Substantia nigra (tissue), 51 donors: ENCODE measurements at places on chromosomes 11 and 22.

- DNase-seq = no peak
These were observed 50.6 kb downstream of the LDLRAD3 start for GRCh38 chr11:35994421-35994820.

DNA sequence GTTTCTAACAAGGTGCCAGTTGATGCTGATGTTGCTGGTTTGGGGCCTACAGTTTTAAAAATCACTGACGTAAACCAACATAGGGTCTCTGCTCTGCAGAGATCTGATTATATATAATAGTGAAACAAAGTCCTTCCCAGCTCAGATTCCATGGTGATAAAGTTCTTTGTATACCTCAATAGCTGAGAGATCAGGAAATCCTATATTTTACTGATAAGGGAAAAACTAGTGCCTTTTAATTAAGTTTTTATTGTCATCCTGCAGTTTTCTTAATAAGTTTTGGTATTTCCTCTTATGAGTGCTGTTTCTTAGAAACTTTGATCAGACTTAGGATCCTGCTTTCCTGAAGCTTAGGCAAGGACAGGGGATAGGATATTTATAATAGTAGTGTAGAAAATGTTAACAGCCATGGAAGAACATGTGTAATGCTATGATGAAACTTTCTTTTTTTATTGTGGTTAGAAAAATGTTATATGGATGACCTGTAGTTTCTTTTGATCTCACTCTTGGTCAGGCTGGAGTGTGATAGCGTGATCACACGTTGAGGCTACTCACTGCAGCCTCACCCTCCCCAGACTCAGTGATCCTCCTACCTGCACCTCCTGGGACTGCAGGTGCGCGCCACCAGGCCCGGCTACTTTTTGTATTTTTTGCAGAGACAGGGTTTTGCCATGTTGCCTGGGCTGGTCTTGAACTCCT is 14.1 kb downstream of the CAPRIN1 start:
- DNase-seq = no peak

- no peak for DNase-seq
These were observed 26.0 kb upstream of the TMPRSS5 start for GRCh38 chr11:113732092-113732491.

DNA sequence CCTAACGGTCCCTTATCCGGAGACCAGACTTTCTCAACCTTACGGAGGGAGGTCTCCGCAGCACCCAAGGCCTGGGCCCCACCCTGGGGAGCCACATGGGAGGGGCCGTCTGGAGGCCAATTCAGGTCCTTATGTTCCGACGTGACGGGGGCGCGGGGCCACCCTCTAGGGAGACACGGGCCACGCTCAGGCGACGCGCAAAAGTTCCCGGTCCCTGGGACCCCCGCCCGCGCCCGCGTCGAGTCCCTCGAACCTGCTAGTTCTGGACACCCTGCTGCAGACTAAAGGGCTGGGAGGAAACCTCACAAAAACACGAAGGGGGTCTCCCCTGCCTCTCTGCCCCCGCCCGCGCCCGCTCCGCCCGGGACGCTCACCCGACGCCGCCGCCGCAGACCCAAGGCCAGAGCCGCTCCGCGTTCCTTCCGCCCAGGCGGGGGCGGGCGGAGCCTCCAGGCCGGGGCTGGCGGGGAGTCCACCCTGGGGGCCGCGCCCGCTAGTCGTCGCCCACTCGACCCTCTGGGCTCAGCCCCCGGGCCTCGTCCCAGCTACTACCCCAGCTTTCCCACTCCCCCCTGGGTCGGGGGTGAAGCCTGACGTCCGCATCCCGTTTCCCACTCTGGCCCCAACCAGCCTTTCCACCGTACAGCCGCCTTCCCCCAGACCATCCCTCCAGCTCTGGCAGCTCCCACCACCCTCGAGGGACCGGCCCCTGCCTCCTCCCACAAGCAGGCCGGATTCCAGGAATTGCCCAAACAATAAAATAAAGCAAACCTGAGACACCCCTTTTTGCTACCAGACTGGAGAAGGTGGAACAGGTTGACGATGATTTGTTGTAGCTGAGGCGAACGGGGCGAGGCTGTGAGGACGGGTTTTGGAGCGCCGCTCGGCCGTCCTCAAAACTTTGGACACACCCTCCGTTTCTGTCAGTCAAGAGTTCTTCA is 2.7 kb downstream of the RNH1 start:
- DNase-seq = no peak

GRCh38 chr22:40982482-40983385 is 31.6 kb downstream of the RBX1 start:
- DNase-seq = no peak

DNA sequence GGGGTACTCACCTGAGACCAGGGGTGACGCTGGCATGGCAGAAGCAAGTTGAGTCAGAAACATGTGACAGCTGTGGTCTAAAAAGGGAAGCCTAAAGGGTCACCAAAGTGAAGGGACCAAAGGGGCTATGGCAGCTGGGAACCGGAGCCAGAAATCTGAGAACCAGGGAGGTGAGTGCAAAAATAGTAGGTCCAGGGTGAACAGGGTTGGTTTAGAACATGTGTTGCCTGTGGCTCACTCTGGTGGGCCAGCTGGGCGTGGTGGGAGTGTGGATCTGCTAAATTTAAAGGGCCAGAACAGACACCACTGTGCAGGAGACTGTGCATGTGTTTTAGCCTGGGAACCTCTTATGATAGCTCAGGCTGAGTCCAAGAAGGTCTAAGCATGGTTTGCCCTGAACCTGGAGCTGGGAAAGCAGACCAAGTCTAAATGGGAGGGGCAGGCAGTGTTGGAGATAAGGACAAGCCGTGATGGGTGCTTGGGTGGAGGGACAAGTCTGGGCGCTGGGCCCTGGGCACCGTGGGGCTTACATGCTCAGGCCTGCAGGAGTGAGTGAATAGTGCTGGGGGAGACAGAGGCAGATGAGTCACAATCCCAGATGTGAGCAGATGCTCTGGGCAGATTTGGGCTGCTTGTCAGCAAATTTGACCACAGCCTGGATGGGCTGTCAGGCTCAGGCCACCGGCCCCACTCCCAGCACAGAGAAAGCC is 41.4 kb upstream of the ZBED5 start:
- DNase-seq = no peak

GRCh38 chr22:47209040-47209514 is 446.6 kb downstream of the TBC1D22A start:
- no peak for DNase-seq

DNA sequence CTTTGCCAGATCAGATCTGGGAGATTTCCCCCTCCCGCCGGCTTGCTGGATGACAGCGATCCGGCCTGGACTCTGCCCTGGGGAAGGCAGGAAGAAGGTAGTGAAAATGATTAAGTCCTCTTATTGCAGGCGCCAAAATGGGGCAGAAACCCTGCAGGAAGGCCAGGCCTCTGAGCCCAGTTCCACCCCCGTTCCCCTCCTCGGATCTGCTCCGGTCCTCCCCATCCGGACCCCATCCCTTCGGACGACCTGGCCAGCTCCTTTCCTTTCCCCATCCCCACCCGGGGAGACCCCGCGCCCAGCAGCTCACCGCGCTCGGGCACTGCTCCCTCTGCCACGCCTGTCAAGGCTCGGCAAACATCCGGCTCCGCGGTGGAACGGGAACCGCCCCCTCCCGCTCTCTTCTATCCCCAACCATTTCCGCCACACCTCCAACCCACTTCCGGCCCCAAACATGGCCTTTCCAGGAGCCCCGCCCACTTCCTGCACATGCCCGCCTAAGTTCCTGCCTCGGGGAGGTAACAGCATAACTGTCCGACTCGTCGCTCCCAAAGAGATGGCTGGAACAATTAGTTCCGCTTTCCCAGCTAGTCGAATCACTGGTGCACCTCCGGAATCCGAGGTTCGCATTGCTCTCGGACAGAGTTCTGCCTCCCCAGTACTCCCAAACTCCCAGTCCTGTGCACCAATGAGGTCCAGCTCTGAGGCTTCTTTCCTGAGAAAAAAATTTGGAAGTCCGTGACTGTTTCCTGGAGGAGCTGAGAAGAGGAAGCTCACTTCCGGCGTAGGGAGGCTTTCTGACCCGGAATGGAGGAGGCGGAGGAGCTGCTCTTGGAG is at the start of the genes ARHGAP1 and ZNF408:
TSS of gene ARHGAP1 (minus strand) at position 379 of the 837 bp plus-strand sequence. CDS start 4,512 bp downstream, outside the sequence.
TSS of gene ZNF408 (plus strand) at position 791 of the 837 bp plus-strand sequence. CDS start at position 808, 17 bp downstream.
- peak; percentile 90 for DNase-seq

DNA sequence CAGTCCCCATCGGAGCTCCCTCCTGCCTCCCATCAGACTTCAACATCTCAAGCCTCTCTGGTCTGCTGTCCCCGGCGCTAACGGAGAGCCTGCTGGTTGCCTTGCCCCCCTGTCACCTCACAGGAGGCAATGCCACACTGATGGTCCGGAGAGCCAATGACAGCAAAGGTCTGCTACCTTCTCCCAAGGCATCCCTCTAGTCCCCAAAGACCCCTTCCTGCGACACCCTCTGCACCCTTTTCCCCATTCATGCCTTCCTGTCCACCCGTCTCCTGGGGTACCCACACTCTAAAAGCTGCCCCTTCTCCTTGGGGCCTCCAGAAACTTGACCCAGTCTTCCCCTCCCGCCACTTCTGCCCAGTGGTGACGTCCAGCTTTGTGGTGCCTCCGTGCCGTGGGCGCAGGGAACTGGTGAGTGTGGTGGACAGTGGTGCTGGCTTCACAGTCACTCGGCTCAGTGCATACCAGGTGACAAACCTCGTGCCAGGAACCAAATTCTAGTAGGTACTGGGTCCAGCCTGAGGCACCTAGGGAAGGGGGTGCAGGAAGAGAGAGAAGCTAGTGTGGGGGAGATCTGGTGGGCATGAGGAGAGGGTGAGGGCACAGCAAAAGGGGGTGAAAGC is 860 bp downstream of the UPK2 start:
- DNase-seq = no peak

GRCh38 chr11:111938687-111939160 is 1.6 kb downstream of the DIXDC1 start:
- DNase-seq = no peak

- no peak for DNase-seq
These were observed 729.8 kb downstream of the FAM181B start for GRCh38 chr11:82003671-82004515.

GRCh38 chr11:2846056-2846455 is 39.5 kb downstream of the CDKN1C start:
- DNase-seq = no peak

GRCh38 chr11:6448574-6448973 is 7.8 kb upstream of the HPX start:
- DNase-seq = no peak

DNA sequence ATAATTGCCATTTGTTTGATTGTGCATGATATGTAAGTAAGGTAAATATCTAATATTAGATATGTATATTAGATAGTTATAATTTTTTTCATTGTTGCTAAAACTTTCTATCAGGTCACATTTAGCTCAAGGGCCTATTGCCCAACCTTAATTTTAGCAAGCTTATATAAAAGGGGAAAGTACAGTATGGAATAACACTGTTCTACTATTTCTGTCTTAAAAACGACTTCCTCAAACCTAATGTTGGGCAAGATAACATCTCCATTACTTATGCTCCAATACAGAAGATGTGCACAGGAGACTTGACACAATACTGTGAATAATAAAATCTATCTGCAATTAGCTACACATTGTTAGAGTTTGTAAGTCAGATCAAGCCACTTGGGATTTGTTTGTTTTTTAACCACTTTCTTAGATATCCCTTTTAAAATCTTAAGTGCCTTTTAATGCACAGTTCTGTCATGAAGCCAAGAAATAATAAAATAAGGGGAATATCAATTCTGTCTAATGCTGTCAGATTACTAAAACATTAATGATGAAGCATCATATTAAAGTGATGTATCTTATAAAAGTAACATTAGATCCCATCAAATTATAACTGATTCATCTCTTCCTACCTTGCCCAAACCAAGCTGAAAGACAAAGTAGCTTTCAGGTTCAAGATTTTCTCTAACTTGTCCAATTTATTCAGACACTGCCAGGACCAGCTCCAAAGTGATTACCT is 98.1 kb downstream of the SIK3 start:
- no peak for DNase-seq

- no peak for DNase-seq
These were observed 2.4 kb downstream of the ATF4 start for GRCh38 chr22:39522567-39523300.

DNA sequence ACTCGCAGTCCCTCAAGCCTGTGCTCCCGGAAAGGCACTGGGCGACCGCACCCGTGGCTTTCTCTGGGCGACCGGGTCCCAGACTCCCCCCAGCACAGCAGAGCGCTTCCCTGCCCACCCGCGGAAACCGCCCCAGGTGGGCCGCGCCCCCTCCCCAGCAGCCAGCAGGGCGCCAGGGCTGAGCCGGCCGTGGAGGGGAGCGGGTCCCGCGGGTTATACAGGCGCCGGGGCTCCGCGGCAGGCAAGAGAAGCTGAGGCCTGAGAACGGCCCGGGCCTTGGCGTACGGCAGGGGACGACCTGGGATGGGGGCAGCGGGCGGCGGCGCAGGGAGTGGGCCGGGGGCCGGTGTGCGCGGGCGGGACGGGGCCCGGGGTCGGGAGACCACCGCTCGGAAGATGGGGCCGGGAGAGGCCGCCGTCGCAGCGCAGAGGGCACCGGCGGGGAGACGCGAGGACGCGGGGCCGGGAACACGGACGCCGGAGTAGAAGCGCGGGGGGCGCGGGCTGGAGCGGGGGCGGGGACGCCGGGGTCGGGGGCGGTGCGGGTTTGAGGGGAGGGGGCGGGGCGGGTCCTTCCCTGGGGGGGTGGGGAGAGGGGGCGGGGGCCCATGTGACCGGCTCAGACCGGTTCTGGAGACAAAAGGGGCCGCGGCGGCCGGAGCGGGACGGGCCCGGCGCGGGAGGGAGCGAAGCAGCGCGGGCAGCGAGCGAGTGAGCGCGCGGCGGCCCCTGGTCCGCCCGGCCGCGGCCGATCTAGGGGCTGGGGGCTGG is at the start of gene MDK:
TSS of gene MDK (plus strand) at position 622 of the 771 bp plus-strand sequence. CDS start 389 bp downstream, outside the sequence.
- no peak for DNase-seq

- no peak for DNase-seq
These were observed 18.9 kb downstream of the SHANK3 start for GRCh38 chr22:50691521-50691920.

DNA sequence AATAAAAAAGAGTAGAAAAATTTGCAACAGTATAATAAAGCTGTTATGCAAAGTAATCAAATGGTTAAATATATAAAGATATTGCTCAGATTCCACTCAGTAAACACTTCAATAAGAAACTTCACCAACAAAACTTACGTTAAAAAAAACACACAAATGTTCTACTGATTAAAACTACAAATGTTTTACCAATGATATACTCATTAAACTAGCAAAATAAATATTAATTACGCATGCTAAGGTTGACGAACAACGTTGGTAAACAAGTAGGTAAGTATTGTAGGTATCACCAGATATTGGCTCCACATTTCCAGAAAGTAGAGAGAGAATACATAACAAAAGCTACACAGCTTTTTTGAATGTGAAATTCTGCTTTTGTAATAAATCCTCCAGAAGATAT is 12.6 kb downstream of the RDX start:
- DNase-seq = no peak

- no peak for DNase-seq
These were observed 17.3 kb downstream of the APOL3 start for GRCh38 chr22:36143066-36143815.

GRCh38 chr11:63573881-63574855 is 11.0 kb upstream of the PLAAT2 start:
- no peak for DNase-seq

GRCh38 chr11:6397156-6397555 is 6.9 kb downstream of the SMPD1 start:
- no peak for DNase-seq
